Thymus (tissue), 14 donors: ENCODE measurements at places on chromosomes 3 and 15. TPM values are rescaled to one million over a fixed set of nuclear protein-coding genes. Genes with fewer than 3 reads are reported as not detected.

Gene SCAANT1
- total RNA-seq = not detected

Gene CCRL2
- 10.1 TPM for total RNA-seq

Gene UCN2
- total RNA-seq = 0.09 TPM

- no peak for DNase-seq
Observed at GRCh38 chr3:5014391-5014790, 35.2 kb downstream of the BHLHE40 start.

GRCh38 chr3:100798012-100798411 lies 88.7 kb downstream of the TFG start:
- DNase-seq = no peak

DNA sequence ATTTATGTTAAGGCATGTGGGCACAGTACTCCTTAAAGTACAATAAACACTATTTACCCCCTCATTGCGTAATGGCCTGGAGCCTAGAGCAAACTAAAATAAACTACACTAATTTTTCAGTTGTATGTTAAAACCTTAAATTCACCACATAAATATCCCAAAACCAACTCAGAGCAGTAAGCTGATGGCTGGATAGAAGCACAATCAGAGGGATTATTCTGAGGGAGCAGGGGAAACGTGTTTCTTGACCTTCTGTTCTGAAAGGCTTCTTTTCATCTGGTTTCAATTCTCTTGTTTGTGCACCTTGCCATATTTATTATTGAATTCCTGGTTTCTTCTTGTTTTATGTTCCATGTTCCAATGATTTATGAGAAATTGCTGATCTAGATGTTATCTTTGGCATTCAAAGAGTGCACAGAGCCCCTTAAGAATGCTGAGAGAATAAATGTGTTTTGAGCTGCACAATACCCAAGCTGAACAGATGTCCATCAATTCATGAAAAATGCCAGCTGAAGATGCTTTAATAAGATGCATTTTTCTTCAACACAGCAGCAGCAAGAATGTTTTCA lies 29.6 kb downstream of the RPL22L1 start:
- DNase-seq = no peak

- no peak for DNase-seq
Observed at GRCh38 chr15:57156210-57156884, 220.0 kb upstream of the CGNL1 start.

GRCh38 chr3:133328373-133328772 lies 71.5 kb upstream of the BFSP2 start:
- DNase-seq = no peak

DNA sequence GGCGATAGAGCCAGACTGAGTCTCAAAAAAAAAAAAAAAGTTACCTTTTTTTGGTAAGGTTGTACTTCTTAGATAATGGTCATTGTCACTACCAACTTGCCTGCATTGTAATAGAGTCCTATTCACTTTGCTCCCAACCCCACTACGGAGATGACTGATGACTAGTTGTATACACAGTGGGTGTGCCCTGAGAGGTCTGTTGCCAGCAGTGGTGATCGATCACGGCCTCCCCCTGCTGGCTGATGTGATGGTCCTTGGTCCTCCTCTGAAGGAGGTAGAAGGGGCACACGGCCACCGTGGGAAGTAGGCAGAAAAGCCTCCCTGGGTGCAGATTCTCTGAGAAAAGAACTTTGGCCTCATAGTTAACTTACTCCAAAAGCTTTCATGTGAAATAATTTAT lies 10.7 kb downstream of the GCNT3 start:
- DNase-seq = no peak

DNA sequence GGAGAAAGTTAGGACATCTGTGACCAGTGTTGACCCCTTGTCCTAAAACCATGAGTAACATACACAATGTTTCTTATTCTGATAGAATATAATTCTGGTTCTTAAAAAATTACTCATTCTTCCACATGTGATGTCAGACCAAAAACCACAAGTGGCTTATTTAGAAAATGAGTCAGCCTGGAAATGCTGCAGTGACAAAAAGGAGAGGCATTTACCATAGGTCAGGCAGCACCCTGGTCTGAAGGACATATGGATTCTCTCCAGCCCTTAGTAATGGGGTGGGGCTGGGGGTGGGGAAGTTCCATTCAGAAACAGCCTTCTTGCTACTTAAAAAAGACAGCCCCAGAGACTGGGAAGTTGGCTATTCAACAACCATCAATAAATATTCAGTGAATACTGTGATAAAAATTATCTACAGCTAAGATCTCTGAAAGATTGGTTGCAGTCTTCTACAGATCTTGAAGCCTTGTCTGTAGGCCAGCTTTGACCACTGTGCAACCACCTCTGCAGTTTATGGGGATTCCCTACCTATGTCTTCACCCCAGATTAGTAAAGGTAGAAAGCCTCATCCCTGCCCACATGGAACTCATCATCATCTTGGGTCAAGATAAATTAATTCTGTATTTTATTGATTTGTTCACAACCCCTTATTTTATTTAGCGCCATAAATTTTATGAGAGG lies 34.9 kb upstream of the TIMP4 start:
- no peak for DNase-seq

GRCh38 chr15:80523746-80524145 lies 119.6 kb downstream of the ARNT2 start:
- no peak for DNase-seq
